Ascending aorta (tissue), 2 donors: ENCODE measurements at places on chromosomes 12 and 14.

DNA sequence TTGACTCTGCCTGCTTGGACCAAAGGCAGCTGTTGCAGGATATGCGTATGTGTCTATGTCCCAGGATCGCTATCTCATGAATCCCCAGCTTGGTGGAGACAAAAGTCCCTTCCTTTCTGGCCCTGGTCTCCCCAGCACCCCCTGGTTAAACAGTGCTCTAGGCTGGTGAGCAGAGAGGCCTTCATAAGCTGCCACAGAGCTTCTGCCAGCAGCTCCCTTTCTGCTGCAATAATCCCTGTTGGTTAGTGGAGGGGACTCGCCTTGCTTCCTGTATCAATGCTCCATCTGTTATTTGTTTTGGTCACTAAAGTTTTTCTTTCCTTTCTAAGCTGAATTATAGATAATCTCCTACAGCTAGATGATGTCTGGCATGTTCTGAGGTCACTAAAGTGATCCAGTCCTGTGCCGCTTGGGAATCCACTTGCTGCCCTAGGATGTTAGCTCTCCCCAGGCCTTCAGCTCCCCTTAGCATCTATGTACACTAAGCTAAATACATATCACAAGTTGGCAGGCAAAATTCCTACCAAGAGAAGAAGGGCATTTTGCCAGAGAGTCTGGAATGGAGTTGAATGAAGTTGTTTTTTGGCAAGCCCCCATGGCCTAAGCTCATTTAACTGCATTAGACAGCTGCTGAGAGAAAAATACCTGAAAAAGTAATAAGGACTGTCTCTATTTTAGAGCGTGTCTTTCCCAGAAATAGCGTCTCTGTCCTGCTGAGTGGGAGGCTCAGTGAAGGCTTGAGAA is 47.8 kb downstream of the RDH12 start:
- DNase-seq: no peak

- DNase-seq: no peak
These were observed 138.2 kb upstream of the PWP1 start for GRCh38 chr12:107547389-107547788.

GRCh38 chr14:27096091-27096490 is 498.3 kb upstream of the NOVA1 start:
- DNase-seq: no peak

- no peak for DNase-seq
These were observed 332.6 kb downstream of the SLC16A7 start for GRCh38 chr12:59928416-59928815.

DNA sequence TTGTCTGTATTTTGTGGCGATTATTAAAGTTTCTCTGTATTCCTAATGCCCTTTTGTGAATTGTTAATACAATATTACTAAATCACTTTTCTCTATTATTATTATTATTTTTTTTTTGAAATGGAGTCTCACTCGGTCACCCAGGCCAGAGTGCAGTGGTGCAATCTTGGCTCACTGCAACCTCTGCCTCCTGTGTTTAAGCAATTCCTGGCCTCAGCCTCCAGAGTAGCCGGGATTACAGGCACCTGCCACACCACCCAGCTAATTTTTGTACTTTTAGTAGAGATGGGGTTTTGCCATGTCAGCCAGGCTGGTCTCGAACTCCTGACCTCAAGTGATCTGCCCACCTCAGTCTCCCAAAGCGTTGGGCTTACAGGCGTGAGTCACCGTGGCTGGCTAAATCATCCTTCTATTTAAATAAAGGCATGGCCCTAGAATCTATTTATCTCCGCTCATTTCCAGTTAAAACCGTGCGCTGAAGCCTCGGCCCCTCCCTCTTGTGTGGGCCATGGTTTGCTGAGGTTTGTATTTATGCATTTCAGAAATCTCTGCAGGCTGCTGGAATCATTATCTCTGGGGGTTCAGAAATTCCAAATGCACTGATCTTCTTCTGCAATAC is 1136.4 kb upstream of the TMEM132C start:
- DNase-seq: no peak

DNA sequence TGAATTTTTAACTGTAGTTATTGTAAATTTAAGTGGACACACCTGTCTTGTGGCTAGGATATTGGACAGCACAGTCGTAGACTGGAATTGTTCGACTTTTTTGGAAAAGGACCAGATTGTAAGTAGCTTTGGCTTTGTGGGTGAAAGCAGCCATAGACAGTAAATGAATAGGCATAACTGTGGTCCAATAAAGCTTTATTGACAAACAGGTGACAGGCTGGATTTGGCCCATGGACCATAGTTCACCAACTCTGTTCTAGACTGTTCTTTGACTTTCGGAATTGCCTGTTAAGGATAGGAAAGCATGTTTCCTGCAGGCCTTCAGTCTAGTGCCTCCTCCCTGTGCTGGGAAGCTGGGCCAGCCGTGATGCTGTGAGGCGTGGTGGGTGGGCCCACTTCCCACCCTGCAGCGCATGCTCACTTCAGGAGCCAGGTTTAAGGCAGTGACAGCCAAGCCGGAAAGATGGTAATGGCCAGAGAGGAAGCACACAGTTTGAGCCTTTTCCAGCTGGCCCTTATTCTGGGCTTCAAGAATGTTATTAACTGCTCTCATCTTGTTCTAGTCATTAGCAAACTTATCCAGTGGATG is 51.8 kb downstream of the PPP2R5C start:
- no peak for DNase-seq

DNA sequence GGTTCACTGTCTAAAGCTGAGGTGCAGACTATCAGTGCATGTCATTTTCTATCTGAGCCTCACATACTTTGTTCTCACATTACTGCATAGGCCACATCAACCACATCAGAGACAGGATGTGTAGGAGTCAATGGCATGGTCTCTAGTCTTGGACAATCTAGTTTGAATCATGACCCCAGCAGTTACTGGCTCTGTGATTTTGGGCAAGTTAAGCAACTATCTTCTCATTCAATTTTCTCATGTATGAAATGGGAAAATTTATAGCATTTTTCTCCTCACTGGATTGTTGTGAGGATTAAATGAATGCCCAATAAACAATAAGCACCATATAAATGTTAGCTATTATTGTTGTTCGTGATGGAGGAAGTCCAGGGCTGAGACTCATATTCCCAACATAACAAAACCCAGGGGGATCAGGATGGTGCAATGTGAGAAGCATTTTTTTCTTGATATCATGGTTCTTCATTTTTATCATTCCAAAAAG is 432.6 kb downstream of the LRIG3 start:
- no peak for DNase-seq

DNA sequence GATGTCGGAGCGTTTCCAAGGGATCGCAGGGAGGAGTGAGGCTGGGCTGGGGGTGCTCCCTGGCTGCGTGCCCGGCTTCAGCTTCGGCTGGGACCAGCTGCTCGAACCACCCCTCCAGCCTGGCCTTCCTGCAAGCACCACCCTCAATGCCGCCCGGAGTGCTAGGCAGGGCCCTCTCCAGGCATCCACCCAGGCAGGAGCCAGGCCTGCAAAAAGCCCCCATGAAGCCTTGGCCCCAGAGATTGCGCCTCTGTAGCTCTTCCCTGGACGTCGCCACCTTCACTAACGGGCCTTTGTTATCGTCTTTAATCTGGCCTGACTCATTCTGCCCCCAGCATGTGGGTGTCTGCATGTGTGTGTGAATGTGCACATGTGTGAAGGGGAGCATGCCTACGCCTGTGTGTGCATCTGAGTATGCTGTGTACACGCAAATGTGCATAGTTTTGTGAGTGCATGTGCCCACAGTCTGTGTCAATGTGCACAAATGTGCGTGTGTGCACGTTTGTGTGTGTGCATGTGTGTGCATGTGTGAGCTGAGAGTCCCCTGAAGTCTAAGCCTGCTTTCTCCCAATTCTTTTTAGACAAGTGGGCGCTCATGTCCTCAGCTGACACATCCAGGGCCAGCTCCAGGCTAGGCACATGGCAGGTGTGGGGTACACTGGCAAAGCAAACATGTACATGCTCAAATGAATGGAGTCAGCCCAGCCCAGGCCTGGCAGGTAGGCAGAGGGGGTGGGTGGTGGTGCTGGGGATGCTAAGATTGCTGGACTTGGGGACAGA is 195.4 kb upstream of the C14orf180 start:
- DNase-seq: no peak

DNA sequence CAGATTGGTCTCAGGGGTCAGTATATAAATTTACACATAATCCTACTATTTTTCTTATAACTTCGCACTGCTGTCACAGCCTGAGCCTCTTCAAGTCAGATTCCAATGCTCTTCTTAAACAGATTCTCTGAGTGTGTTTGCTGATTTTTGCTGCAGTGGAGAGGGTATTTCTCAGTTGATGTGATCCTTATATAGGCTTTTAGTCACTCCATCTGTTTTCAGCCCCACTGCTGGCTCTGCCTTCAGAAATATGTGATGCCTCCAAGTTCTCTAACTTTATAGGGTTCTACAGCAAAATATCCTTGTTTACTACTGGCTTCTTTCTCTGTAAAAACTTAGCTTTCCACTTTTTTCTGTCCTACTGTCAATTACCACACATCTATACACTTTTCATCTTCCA is 702.7 kb downstream of the NRXN3 start:
- no peak for DNase-seq
